ENCODE measurements at places on chromosomes 12 and 14.

- DNase-seq: peak; percentile 60
These were observed 3.7 kb upstream of the LPCAT3 start for GRCh38 chr12:7021956-7022355.

DNA sequence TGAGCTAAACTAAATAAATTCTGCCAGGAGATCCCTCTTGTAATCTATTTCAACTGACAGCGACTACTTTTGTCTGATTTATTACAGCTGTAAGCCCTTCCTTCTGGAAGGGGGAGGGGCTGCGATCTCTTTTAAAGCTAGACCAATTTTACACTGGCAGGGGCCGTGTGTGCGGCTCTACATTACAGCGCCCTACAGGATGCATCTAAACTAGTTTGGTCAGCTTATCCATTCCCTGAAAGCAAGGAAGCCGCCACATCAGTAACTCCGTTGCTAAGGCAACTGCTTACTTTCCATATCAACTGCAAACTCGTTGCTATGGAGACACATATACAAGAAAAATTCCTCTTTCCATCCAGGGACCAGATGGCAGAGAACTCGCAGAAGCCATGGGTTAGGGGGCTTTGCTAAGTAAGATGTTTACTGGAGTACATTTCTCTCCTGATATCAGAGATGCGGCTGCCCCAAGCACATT is 17.4 kb downstream of the FOXN3 start:
- DNase-seq: no peak

DNA sequence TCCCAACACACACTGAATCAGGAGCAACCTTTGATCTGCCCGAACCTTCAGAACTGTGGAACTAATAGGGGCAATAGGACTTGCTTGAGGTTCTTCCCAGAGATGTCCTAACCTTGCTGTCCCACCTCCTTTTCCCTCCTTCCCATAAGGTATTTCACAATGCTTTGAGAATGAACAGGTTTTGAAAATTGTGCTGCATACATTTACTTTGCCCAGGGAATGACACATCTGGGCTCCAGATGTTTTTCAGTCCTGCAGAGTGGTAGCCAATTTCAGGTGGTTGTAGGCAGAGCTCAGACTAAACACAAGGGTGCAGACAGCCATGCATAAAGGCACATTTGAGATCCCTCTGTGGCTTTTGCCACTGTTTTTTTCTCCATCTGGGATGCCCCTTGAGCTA is 206.7 kb upstream of the PWP1 start:
- DNase-seq: no peak

DNA sequence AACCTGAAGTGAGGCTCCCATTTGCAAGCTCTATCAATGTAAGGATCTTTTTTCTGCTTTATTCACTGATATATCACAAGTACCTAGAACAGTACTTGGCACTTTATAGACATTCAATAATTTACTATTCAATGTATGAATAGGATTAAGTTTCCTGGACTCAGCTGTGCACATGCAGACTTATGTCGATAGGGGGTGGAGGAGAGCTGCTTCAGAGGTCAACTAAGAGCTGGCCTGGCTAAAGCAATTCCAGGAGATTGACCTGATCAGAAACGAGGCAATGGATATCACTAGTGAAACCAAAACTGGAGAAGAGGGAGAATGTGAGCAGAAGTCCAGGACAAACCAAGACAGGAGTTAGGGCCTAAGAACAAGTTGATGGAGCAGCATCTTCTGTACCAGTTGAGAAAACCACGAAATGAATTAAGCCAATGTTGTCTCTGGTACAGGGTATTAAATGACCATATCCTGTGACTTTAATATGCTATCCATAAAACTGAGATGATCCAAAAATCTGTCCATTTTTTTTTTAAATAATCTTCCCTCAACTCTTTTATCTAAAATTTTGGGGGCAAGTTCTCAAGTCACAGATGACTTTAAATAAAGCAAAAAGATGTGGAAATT is 169.2 kb downstream of the PIK3C2G start:
- DNase-seq: peak; percentile 38

DNA sequence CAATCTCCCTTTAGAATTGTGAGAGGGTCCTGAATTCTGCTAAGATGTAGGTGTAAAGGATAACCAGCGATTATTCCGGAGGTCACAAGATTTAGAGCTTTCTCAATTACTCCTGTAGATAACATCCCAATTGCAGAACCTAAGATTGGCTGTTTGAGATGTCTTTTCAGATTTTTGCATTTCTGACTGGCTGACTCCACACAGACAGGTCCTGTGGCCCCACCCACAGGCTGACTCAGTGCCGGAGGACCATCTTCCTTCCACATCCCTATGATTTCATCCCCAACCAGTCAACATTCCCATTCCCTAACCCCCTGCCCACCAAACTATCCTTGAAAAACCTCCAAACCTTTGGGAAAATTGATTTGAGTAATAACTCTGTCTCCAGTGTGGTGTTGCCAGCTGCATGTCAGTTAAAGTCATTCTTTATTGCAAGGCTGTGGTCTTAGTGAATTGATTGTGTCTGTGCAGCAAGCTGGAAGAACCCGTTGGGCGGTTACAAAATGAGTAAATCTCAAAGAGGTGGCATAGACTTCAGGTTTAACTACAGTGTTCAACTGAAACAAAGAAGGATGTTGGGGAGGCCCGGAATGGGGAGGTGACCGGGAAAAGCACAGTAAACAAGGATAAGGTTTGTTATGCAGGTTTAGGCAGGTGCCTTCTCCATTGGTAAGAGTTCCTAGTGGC is 10.6 kb downstream of the FNTB start:
- DNase-seq: no peak

- no peak for DNase-seq
These were observed 128.5 kb downstream of the HMGA2 start for GRCh38 chr12:65952737-65953209.

DNA sequence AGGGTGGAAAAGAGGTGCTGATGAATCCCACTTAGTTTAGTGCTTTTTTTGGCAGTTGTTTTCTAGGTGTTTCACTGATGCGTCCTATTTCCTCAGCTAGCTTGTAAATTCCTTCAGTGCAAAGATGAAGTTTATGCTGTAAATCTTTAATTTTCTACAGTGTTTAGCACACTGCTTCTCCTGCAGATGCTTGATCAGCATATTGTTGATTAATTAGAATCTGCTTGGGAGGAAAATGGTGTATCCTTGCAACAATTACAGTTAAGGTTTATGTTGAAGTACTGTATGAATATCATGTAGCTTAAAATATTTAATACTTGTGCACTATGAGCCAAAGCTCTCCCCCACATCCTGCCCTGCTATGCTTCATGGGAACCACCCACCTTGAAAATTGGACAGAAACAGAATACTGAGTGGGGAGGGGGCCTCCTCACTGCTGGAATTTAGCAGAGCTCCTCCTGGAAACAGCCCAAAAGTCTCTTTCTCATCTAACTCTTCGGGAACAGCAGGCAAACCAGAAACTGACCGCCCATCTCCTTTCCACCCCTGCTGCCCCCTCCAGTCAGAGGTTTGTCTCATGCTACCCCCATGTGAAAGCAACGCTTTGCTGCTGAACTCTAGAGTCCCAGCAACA is 20.3 kb upstream of the DHRS4 start:
- no peak for DNase-seq

DNA sequence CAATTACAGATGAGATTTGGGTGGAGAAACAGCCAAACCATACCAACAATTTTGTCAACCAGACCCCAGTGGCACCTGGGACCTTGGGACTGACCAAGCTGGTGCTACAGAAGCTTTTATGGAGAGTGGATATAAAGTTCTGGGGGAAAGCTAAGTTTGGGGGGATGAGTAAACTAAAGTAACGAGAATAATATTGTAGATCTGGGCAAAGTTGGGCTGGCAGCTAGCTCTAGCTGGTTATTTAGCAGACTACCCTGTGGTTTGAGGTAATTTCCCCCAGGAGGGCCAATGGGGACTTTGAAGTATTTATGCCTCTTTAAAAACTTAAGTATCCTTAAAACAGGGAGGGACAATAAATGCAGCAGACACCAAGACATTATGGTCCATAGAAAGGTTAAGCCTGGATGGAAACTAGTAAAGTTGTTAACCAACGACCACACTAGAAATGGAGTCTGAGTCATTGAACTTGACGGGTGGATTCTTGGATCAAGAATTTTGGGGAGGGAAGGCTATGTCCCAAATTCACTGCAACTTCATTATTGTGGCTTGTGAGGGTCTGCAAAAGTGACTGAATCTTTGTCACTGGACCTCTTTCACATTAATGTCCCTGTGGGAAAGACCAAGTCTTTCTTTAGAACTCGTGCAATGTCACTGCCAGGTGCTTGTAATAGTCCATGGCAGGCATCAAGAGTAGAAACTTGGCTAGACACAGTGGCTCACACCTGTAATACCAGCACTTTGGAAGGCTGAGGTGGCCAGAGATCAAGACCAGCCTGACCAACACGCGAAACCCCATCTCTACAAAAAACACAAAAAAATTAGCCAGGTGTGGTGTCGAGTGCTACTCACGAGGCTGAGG is 48.5 kb upstream of the OR5AU1 start:
- DNase-seq: no peak

DNA sequence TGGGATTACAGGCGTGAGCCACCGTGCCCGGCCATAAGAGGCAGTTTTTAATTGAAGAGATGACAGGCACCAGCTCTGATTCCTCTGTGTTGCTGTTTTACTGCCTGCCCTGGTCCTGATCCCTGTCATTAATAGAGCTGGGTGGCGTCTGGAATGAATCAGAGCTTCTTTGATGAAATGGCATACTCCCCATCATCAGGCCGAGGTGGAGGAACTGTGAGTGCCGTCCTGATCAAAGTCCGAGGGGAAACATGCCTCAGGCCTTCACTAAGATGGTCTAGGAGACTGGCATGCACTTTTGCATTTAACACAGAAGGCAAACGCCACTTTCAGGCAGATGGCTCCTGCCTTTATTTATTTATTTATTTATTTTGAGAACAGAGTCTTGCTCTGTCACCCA is 34.1 kb downstream of the IL31 start:
- DNase-seq: no peak

- DNase-seq: no peak
These were observed 83.6 kb downstream of the BBS10 start for GRCh38 chr12:76264611-76265012.

DNA sequence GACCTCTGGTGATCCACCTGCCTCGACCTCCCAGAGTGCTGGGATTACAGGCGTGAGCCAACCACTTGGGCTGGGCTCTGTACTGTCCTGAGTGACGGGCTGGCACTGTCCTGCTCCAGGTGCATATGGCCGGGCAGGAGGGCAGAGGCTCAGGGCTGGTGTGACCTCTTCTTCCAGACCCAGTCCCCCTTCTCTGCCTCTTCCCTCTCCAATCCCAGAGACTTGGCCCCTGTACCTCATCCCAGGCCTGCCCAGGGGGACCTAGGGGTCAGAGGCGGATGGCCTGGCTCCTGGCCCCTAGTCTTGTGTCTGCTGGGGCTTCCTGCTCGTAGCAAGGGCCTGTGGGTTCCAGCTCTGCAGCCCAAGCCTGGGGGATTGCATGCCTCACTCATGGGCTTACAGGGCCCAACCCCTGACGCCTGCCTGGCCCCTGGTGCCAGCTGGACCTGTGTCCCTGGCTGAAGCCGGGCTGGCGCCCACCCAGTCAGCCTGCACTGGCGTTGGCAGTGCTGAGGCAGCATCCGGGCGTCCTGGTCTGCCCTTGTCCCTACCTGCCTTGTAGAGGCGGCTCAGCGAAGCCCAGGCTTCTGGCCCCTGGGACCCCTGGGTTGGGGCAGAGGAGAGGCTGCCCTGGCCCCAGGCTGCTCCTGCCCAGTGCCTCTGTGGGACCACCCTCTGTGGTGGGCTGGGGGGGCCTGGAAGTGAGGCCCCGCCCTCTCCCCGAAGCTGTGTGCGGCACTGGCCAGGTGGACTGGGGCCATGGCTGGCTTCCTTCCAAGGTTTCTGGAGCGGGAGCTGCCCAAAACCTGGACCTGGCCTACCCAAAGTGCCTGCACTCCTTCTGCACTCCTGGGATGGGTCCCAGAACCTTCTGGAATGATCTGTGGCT is 4.3 kb downstream of the TEDC1 start:
- no peak for DNase-seq

- DNase-seq: no peak
These were observed 8.6 kb downstream of the ISCU start for GRCh38 chr12:108570743-108571608.

GRCh38 chr12:78240827-78241226 is 410.1 kb downstream of the NAV3 start:
- no peak for DNase-seq

DNA sequence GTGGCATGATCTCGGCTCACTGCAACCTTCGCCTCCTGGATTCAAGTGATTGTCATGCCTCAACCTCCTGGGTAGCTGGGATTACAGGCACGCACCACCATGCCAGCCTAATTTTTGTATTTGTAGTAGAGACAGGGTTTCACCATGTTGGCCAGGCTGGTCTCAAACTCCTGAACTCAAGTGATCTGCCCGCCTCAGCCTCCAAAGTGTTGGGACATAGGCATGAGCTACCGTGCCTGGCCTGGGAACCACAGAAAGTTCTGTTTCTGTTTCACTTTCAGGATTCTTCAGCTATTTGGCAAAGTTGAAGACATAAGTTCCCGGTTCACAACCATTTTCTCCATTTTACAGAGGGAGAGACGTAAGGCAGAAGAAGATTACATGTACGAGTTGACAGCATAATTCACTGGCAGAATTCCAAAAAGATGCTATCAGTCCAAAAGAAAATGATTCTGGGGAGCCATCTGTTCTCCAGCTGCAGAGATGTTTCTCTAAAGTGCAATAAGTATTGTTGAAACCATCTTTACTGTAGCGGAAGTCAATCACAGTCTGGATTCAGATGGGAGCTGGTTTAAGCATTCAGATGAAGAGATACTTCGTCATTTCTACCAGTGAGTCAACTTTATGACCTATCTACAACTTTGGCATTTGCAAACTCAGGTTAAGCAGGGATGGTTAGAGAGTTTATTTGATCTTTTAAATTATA is 8.1 kb upstream of the RNF34 start:
- DNase-seq: peak; percentile 83

DNA sequence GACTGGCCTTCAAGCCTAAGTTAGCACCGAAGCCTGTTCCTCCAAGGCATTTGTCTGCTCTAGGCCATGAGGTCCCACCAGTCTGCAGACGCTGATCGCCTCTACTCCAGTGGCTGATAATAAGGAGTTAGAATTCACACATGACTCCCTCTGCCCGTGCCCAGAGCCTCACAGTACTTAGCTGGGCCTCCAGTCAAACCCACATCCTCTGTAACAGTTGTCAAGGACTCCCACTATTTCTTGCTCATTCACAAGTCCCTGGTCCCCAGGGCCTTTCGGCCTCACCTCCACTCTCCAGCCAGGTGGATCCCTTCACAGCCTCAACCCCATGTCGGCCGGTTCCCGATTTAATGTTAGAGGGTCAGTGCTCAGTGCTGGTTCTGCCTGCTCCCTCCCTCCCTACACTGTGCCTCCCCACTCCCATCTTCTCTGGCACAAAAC is 6.3 kb upstream of the KRT5 start:
- no peak for DNase-seq
